ENCODE measurements at places on chromosomes 3 and 15.

GRCh38 chr3:10527295-10528001 lies 22.1 kb upstream of the ATP2B2 start:
- DNase-seq = no peak

DNA sequence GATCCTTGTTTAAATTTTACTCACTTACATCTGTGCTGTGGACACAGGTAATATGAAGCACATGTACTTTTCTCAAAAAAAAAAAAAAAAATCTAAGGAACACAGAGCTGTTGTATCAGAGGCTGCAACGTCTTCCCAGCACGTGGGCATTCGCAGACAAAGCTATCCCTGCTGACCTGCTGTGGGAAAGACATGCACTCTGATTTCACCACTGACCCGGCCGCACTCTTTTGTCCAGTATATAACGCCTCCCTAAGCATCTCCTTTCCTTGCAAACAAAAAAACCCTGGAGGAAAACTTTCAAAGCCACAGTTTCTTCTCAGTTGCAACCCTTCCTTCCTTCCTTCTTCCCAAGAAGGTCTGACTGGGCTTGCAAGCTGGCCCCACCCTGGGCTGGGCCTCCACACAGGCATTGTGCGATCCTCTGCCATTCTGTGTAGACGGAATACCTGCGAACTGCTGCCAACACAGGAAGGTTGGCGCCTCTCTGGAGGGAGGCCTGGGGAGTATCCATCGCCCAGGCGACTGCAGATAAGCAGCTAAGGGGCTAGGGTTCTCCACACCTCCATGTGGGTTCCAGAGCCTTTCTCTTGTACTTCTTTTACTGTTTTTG lies 50.8 kb downstream of the SLC12A8 start:
- DNase-seq = no peak

GRCh38 chr15:72873379-72874233 lies 90.0 kb upstream of the ADPGK start:
- DNase-seq = no peak

- no peak for DNase-seq
Measured at GRCh38 chr15:61034678-61035291, 194.3 kb downstream of the RORA start.

DNA sequence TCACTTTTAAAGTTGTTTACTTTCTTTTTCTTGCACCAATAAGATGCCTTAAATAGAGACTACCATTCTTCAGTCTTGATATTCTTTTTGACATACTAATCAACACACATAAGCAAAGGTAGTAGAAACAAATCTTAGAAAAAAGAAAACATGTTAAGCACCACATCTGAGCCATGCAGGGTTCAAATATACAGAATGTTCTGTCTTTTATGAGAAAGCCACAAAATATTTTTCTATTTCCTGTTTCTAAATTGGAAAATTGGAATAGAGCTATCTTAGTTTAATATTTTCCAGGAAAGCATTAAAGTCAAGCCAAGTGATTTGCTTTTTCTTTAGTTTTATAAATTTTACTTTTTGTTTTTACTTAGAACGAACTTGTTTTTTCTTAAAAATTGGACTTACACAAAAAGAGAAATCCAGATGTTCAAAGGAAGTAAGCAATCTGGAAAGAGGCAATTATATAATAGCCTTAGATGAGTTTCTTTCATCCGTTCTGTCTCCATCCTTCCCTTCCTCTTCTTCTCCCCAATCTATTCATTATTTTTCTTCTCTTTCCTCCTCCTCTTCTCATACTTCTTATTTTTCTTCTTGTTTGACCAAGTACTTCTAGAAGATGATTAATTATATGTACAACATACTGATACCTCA lies 731.7 kb downstream of the SQOR start:
- DNase-seq = no peak

GRCh38 chr3:194130188-194130587 lies 5.8 kb upstream of the HES1 start:
- no peak for DNase-seq
